Dermis blood vessel endothelial cell (primary cell): ENCODE measurements at places on chromosomes 6 and 20. TPM values are rescaled to one million over a fixed set of nuclear protein-coding genes. Genes with fewer than 3 reads are reported as not detected.

DNA sequence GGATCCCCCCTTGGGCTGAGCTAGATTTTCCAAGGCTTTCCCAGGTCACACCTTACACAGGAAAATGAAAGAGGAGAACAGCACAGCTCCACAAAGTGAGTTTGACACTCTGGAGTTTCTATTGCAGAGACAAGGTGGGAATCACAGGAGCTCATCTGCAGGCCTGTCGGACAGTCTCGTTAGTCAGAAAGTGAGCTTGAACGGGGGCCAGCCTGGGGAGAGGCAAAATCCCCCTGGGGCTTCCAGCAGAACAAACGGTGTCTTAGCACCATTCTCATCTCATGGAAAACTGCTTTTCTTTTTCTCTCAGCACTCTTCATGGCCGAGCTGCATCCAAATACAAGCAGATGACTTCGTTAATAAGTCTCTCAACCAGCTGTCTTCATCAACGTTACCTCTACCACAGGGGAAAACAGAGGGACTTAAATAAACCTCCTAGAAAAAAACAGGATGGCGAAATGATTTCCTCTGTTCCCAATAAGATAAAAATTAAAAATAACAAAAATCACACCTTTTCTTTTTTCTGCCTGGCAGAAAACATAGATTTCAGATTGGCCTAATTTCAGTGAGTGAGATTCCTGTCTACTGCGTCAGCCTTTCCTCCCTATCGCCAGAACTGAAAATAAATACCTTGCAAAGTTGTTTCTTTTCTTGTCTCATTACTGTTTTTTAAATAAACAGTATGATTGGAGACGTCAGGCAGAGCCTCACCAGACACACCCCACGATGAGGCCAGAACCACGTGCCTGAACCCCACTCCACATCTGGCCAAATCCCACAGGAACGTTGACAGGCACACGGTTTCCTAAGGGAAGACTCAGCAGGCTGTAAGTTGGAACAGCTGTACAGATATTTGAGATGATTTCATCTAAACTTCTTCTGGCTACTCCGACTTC, 219.0 kb downstream of the TTLL2 start:
- DNase-seq, result peak; percentile 55

Gene SLC17A1
- total RNA-seq, result 0.05 TPM in 1 of 2 replicates, not detected in the other

DNA sequence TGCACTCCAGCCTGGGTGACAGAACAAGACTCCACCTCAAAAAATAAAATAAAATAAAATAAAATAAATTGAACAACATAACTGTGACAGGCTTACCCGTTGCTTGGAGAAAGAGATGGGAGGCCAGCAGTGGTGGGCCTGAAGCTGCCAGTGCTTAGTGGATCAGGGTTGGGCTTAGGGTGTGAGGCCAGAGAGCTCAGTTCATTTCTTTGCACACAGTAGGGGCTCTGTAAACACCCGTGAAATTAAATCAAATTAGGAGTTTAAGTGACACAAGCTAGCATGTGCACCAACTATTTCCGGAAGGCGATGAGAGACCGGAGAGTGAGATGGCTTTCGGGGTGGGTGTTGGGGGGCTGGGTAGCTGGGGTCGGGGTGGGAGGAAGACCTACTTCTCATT, 25.8 kb upstream of the TTPAL start:
- DNase-seq, result no peak

Gene UST
- 0.28 and 0.34 TPM in 2 replicates for total RNA-seq

- DNase-seq, result no peak
Measured at GRCh38 chr6:95660544-95660943, 83.2 kb downstream of the MANEA start.

DNA sequence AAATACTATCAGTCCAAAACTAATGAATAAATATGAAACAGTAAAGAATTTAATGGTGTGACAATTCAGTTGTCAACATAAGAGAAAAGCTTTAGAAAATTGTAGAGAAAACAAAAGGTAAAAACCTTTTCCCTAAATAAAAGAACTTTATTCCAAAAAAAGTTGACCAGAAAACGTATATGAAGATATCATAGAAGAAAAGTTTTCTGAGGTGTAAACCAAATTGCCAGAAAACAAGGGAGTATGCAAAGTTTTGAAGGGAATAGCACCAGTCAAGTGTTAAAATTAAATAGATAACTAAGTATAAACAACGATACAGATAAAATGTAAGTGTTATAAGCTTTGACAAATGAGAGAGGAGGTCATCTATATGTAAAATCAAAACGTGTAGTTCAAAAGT, 104.9 kb downstream of the HIVEP1 start:
- no peak for DNase-seq
